ENCODE measurements at places on chromosomes 16 and 17.

DNA sequence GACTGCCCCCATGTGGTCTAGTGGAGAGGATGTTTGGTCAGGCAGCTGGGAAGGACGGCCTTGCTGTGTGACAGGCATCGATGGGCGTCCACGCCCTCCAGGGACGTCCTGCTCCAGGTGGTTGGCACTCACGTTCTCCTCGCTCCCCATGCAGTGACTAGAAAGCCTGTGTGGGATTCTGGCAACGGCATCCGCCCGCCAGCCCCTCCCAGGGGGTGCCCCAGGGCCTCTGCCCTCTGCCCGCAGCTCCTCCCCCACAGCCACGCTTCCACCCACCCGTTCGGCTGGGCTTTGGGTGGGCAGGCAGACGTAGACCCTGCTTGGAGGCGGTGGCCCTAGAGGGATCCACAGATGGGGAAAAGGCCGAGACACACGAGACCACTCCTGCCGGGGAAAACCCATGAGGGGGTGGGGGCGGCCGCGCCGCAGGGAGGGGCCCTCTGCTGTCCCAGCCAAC is 4.7 kb upstream of the IL17C start:
- DNase-seq: peak; percentile 18

DNA sequence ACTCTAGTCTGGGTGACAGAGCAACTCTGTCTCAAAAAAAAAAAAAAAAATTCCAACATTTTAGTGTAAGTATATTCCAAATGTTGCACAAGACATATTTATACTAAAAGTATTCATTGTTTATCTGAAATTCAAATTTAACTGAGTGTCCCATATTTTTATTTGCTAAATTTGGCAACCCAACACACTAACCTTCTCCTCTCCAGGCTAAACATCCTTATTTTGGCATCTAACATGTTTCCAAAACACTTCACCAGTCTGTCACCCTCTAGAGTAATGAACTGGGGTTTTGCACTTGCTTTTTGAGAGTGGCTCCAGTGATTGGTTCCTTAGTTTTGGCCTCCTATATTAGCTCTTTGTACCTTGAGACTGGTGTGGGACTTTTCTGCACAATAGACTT is 243.4 kb upstream of the SALL1 start:
- DNase-seq: no peak

GRCh38 chr16:88333848-88334777 is 48.6 kb upstream of the ZNF469 start:
- DNase-seq: no peak

DNA sequence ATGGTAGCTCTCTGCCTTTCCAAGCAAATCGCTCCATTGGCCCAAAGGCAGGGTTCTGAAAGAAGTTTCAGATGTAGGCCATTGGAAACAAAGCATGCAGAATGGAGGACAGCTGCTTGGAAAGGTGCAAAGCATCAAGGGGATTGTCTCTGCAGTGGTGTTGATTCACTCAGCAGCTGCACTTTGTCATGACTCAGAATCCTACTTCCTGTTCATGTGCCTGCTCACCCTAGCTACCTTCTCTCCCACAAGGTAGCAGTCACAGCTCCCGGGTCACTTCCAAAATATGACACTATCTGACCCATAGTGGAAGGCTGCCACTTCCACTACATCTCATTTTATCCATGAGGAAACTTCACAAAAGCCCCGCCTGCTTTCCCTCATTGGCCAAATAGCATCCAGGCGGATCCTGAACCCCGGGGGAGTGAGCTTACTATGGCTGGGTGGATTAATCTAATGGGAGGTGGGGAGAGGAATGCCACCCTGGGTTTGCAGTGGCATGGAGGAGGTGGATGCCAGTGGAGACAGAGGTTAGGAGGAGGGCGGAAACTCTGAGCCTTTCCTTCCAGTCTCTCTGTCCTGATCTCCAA is 74.7 kb upstream of the NKD1 start:
- DNase-seq: peak; percentile 5

GRCh38 chr16:81652798-81653505 is 126.1 kb upstream of the PLCG2 start:
- DNase-seq: no peak

- no peak for DNase-seq
These were observed 24.3 kb upstream of the ZFPM1 start for GRCh38 chr16:88428616-88429386.

DNA sequence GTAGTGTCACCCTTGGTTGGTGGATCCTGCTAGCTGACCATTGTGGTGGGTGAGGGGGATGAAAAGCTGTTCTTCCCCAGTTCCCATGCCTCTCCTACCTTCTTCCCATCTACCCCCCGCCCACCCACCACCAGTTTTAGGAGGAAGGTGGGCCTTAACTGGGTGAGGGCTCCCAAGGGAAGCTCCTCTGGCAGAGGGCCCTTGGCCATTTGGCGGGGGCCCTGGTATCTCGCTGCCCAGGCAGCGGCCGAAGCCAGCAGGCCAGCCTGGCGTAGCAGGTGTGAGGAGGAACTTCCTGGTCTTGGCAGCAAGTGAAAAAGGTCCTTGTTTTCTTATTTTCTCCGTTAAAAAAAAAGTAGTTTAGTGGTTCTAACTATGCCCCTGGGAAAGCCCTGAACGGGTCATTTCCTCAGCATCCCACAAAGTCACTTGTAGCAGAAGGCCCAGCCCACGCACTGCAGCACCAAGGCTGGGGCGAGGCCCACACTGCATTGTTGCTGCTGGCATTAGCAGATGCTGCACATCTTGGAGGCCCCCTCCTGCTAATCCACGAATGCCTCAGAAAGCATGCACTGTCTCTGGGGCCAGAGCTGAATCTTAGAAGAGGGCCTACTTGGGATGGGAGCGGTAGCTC is 72.5 kb downstream of the MPRIP start:
- DNase-seq: no peak

- DNase-seq: no peak
These were observed 27.6 kb downstream of the HSD17B2 start for GRCh38 chr16:82062645-82063058.

DNA sequence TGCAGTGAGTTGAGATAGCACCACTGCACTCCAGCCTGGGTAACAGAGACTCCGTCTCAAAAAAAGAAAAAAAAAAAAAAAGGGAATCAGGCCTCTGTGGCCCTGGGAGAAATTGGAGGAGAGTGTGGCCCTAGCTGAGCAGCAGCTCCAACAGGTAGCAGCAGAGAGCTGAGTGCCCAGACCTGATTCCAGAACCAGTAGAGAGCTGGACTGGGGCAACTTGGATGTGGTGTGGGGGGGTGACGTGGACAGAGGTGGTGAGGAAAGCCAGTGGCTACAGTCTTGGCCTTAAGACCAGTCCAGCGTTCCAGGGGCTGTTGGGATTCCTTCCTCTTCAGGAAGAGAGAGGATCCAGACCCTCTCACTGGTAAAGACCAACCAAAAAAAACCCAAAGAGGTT is 1.7 kb downstream of the HSPB9 start:
- no peak for DNase-seq

- DNase-seq: no peak
These were observed 115.9 kb downstream of the LITAF start for GRCh38 chr16:11470676-11471415.

DNA sequence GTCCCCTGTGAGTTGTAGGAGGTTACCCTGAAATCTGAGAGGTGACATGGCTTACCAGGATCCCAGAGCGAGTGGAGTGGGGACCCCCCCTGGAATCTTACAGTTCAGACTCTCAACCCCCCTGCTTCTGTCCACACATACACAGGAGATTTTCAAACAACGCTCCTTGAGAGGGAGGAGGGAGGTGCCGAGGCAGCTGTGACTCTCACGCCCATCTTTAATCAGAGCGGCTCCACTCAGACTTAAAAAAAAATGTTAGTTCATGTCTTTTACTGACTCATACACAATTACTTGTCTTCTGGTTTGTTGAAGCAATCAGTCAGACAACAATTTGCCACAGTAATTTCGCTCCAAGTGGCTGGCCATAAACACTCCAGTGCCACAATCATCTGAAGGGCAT is 15.4 kb upstream of the TMEM220 start:
- no peak for DNase-seq

GRCh38 chr16:50566014-50566962 is 18.1 kb downstream of the NKD1 start:
- DNase-seq: no peak

All from activated T-cell treated with anti-CD3 and anti-CD28 coated beads for 24 hours (primary cell).